ENCODE measurements at places on chromosomes 7 and 10.

- DNase-seq, result no peak
Observed at GRCh38 chr7:108290459-108291151, 160.4 kb upstream of the LAMB4 start.

DNA sequence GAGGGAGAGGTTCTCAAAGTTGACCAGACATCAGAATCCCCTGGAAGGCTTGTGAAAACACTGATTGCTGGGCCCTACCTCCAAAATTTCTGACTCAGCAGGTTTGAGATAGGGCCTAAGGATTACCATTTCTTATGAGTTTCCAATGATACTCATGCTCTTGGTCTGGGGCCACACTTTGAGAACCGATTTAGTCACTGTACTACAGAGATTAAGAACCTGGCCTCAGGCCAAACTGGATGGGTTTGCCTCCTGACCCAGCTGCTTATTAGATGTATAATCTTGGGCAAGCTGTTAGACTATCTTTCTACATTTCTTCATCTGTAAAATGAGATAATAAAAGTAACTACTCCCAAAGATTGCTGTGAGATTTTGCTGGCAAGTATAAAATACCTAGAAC is 77.1 kb upstream of the SCIN start:
- DNase-seq, result no peak

DNA sequence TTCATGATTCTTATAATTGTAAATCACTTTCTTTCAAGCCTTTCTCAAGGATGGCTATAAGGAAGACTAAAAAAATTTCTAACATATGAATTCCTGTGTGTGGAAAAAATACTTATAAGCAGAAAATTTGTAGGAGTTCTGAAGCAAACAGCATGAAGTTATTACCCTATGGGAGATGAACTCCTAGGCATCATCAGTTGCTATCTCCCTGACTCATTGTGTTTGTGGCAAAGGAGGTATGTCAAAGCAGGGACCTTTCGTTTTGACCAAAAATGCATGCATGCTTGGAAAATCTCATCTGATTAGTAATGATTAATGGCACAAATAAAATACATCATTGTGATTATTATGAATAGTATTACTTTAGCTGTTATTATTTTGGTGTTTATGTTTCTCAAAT is 59.4 kb downstream of the CALCR start:
- DNase-seq, result no peak

GRCh38 chr7:20240080-20240926 is 23.1 kb upstream of the MACC1 start:
- DNase-seq, result no peak

GRCh38 chr7:27763983-27764508 is 24.1 kb downstream of the TAX1BP1 start:
- no peak for DNase-seq

DNA sequence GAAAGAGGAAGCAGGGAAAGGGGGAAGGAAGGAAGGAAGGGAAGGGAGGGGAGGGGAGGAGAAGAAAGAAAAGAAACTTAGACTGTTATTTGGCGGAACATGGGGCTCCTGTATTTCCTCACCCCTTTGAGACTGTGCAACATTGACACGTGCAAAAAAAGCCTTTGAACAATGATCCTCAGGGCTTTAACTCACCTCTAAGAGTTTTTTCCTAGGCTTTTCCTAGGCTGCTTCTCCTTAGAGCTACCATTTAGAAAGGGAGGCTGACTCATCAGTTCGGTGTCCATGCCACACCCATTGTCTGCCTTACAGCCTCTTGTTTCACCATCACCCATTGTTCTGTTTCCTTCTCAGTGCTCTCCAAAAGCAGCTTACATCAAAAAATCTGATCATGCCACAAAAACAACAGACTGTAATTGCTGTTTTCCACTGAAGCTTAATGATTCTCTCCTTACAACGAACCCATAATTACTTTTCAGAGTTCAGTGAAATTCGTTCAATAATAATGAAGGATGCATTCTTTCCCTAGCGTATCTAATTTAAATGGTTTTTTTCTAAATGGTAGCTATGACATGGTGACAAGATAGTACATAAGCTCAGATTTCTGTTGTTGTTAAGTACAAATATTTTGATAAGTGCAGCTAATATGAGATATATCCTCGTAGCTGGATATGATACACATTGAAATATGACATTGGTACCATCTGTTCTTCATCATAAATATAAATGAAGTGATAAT is 90.8 kb downstream of the PRLHR start:
- peak; percentile 32 for DNase-seq

DNA sequence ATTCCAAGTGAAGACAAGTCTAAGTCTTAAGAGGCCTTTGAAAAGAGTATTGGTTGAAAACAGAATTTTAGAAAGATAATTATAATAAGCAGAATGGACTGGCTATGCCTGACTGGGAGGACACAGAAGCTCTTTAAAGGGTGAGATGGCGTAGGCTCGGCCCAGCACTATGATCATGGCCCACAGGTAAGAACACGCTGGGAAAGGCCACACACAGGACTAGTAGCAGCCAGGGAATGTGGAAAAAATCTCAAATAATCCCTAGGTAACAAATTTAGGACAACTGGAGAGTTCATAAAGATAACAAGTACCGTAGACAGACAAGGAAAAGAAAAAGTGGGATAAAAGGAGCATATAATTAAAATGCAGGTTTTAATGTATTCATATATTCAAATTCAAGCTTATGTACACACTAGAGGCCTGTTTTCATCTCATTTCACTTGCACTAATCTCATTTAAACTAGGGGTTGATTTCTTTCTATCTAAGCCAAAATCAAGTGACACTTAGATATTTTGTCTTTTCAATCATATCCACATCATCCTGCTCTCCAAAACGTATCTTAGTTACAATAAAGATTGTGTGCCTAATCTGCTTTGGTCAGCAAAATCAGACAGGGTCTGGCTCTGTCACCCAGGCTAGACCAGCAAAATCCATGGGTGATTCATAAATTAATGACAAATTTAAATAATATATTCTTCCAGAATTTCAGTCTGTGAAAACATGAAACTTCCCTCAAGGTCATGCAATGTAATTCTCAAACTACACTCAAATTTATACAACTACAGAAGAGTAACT is 53.0 kb downstream of the EZH2 start:
- no peak for DNase-seq

DNA sequence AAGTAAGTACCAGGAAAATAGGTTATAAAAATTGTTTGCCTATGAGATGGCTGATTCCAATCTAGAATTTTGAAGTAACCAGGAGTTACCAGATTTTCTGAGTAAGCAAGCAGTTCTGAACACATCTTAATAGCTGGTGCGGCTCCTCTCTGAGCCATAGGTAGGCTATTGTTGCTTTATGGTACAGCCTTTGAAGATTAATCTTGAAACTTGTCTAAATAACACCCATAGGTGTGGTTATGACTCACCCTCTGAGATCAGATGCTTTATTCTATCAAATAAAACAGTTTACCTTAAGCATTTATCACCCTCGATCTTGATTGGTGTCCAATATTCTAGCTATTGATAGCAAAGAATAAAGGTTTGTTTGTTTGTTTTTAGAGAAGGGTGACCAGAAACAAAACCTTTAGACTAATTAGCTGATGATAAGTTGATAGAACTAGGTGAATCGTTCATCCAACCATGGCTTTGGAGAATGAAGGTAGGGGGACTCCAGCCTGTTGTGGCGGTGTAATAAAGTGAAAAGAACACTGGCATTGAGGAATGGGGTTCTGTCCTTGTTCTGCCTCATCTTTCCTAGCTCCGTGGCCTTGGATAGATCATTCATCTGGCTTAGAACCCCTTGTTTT is 72.2 kb downstream of the VTI1A start:
- no peak for DNase-seq

DNA sequence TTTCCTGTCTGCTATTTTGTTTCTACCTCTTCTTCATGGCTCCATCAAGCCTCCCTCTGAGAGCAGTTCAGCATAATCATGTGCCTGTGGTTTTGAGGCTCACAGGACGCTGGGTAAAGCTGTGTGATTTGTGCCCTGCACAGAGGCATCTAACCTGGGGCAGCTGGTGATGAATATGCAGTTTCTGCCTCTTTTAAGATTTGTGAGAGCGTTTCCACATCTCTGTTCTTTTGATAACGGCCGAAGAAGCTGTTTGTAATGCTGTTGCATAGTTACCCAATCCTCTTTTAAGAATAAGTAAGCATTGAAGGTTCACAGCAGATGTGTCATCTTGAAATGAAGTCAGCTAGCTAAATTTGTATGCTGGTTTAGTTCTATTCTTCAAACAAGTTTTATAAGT is 45.2 kb downstream of the PNLIPRP3 start:
- DNase-seq, result no peak

GRCh38 chr7:85160223-85160622 is 26.6 kb downstream of the SEMA3D start:
- peak; percentile 3 for DNase-seq

DNA sequence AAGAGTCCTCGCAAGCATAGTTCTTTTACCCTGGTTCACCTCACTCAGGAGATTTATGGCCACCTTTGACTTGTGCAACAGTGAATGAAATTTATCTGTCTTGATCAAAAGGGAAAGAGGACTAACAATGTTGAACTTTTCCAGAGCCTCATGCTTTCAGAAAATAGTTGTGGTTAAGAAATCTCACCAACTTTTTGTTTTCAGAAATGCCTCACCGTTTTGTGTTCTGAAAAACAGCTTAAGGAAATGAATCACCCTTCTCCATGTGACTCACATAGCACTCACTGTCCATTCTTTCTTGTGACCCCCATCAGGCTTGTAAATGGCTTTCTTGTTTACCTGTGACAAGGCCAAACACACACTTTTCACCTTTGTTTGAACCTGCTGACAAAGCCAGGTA is 148.6 kb upstream of the FAM3C start:
- peak; percentile 78 for DNase-seq

DNA sequence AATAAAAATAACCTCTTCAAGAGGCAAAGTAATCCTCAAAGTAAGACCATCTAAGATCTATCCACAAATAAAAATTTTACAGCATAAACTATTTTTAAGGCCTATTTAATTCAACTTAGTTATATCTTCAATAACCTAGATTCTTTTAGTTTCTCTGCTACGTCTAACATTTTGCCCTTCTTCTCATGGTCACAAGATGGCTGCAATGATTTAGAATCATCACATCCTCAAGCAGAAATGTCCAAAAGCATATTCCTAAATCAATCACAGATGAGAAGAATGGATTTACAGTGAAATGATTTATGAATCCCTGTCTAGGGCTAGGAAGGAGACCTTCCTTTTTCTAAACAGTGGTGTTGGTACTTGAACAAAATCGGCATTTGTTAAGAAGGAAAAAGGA is 304.7 kb downstream of the ARHGAP12 start:
- no peak for DNase-seq

DNA sequence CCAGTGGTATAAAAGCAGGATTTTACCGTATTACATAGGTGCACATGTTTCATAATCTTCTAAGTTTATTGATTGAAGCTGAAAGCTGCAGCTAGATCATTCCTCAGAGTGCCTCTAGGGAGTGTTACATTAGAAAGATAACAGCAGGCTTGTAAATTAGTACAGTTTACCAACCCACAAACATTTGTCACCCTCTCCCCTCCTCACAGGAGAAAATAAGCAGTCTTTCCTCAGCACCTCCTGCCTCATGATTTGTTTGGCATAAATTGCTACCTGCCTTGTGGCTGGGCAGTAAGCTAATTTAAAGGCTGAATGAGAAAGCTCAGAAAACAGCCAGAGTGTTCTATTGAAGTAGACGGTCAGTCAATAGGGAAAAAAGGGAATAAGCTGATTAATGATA is 74.2 kb downstream of the NXPH1 start:
- DNase-seq, result no peak

DNA sequence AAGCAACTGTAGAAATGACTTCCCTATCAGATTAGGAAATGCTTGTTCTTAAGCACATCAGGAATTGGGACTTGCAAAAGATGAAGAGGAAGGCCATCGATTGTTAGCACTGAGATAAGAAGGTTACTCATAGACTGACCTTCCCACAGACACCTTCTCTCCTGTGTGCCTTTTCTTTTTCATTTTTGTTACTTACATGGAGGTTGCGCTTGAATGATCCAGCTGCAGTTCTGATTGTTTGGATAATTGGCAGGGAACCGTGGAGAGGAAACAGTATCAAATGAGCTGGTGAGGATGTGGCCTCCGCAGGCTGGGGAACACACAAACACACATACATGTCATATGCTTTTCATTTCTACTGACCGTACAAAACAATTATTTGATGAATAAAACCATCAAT is 134.9 kb upstream of the RSU1 start:
- DNase-seq, result peak; percentile 80

GRCh38 chr7:55556492-55556891 is 15.8 kb downstream of the VOPP1 start:
- DNase-seq, result no peak

- no peak for DNase-seq
Observed at GRCh38 chr10:69734797-69735468, 66.8 kb upstream of the COL13A1 start.

- no peak for DNase-seq
Observed at GRCh38 chr7:99624484-99624883, 7.7 kb downstream of the ZSCAN25 start.

- DNase-seq, result no peak
Observed at GRCh38 chr10:14552015-14552414, 221.3 kb upstream of the FRMD4A start.

GRCh38 chr10:60870803-60871202 is 73.2 kb downstream of the RHOBTB1 start:
- no peak for DNase-seq

DNA sequence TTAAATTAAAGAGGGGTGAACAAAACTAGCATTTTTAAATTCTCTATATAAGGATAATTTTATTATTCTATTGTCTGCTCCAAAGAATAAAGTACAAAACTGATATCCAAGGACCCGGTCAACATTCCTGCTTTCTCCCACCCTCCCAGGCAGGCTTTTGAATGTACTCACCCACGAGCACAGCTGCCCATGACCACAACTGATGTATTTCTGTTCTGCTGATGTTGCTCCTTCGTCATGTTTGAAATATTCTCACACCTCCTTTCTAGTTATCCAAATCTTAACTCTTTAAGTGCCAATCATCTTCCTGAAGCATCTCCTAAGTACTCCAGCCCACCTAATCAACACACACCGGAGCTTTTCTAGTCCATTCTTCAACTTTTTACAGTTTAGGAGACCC is 46.7 kb downstream of the CALD1 start:
- DNase-seq, result no peak

DNA sequence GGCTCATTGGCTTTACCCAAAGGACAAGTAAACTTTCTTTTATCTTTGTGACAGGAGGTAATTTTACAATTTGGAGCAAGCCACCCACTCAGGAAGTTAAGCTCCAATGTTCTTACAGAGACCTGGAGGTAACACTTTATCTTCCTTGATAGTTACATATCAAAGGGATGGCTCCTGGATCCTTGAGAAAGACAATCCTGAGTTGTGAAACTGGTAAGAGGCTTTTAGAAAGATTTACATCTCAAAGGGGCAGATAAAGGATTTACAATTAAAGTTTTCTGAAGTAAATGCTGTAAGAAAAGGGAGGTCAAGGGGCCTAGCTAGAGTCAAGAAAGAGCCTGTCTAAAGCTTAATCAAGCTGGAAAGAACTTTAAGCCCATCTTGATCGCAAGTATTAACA is 124.4 kb upstream of the ZNF804B start:
- DNase-seq, result no peak

DNA sequence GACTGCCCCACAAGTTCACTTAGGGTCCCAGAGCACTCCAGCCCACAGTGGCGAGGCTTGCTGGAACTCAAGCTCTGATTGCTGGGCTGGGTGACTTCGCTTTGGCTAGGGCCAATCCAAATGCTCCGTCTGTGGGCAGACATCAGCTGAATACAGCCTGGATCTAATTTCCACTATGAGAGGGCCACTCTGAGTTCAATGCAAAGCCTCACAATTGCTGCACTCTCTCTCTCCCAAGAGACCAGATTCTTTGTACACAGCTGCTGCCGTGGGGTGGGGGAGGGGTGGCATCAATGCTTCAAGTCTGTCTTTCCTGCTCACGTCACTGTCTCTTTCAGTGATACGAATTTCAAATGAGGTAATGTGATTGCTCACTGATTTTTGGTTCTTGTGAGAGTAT is 47.3 kb upstream of the BPGM start:
- no peak for DNase-seq
